LoVo (cell line): ENCODE measurements at places on chromosomes 1 and 21.

DNA sequence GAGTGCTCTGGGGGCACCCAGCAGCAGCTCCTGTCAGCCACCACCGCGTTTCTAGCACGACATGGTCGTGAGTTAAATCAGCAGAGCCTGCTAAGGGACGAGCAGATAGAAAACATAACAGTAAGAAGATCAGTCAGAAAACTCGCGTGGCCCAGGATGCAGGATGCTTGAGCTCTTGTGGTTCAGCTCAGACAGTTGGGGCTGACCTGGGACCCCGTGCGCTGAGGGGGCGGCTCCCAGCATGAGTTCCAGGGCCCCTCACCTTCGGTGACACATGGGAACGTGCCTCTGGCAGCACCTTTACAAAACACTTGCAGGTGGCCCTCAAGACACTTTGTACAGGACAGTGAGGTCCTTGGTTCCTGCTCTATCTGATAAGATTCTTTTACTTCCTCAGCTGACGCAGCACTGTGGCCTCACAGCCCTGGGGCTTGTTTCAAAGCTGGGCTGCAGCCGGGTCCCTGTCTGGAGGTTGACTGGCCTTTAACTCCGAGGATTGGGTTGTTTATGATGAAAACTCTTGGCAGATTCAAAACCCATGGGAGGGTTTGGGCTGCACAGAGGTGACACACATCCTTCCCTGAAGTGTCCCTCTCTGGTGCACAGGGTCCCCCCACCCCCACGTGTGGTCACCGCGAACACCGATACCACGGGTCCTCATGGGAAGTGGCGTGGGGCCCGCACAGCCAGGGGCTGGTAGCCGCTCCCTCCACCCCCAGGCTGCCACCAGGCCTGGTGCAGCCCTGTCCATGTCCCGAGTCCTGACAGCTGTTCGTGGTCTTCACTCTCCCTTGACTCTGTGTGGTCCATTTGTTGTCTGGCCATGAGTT lies 65.3 kb upstream of the COL6A1 start:
- DNase-seq, result no peak

DNA sequence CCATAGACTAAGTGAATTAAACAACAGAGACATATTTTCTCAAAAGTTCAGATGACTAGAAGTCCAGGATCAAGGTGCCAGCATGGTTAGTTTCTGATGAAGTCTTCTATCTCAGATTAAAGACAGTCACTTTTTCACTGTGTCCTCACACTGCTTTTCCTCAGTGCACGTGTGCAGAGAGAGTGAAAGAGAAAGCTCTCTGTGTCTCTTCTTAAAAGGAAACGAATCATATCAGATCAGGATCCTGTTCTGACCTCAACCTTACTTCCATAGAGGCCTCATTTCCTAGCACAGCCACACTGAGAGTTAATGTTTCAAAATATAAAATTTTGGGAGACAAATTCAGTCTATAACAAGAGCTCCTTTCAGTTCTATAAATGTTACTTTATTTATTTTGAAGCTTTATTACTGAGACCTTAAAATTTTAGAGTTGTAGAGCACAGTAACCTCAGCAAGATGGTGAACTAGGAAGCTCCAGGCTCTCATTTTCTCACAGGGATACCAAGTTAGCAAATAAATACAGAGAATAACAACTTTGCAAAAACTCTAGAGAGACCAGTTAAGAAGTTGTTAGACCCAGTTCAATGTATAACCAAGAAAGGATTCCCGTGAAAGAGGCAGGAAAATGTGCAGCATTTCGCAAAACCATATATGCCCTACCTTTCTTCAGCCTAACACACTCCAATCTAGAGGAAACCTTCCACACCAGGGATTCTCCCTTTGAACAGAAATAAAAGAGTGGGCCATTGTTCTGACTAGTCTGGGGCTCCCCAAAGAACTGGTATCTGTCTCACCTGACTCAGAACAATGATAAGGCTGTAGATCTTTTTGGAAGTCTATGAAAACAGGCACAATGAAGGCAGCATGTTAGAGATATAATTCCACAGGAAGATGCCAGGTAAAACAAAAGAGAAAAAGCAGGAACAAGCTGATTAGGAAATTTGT lies 372.2 kb downstream of the MRPL39 start:
- no peak for DNase-seq

- no peak for DNase-seq
These were observed at the start of gene PLEKHA6 for GRCh38 chr1:204359474-204360255. Gene PLEKHA6 (minus strand): TSS chr1:204359929. CDS start chr1:204273727, 86,202 bp downstream.

- DNase-seq, result no peak
These were observed 51.1 kb downstream of the AGPAT3 start for GRCh38 chr21:43916076-43916475.

DNA sequence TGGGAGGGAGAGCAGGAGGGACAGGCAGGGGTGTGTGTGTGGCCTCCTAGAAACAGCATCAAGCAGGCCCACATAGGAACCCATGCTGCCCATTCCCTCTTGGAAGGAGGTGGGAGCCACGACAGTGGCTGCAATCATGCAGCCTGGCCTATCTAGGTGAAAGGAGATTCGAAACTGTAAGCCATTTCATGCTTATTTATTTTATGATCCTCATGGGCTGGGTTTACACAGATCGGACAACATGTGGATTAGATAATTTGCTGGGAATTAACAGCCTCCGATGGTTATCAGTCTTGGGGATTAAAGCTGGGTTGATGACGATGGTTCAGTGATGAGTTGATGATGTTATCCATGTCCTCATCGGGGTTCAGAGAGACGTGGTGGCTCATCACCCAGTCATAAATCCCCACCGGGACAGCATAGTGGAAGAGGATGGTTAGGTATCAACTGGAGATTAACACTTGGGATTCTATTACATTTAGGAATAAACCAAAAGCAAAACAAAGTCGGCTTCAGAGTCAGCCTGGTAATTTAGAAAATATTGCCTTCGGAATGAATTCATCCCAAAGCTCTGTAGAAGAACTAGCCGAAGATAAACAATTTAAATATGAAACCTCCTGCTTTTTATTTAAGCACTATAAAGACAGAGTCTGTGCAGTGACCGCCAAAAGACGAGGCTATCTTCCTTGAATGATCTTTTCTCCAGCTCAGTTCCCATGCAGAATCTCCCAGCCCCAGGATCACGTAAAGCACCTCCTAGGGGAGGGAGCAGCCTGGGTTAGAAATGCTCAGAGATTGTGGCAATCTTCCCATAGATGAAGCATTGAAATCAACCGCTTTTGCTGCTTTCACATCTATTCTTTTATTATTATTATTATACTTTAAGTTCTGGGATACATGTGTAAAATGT lies 252.8 kb downstream of the FOXD2 start:
- no peak for DNase-seq

DNA sequence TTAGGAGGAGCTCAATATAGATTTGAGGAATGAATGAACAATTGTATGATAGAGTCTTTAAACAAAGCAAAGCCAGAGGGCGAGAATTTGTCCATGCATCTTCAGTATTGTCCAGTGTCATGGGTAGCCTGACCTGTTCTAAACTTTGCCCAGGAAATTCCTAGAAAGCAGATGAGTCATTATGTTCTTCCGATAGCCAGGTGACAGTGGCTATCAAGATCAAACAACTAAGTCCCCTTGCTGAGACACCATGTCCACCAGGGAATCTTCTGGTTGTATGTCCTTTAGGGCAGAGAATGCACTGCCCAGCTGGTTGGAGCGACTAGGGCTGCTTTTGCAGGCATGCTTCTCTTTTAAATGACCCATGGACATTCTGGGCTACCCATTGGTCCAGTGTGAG lies 1.8 kb upstream of the SLC26A9 start:
- no peak for DNase-seq

- no peak for DNase-seq
These were observed 64.5 kb upstream of the KIAA1614 start for GRCh38 chr1:180848191-180848590.

DNA sequence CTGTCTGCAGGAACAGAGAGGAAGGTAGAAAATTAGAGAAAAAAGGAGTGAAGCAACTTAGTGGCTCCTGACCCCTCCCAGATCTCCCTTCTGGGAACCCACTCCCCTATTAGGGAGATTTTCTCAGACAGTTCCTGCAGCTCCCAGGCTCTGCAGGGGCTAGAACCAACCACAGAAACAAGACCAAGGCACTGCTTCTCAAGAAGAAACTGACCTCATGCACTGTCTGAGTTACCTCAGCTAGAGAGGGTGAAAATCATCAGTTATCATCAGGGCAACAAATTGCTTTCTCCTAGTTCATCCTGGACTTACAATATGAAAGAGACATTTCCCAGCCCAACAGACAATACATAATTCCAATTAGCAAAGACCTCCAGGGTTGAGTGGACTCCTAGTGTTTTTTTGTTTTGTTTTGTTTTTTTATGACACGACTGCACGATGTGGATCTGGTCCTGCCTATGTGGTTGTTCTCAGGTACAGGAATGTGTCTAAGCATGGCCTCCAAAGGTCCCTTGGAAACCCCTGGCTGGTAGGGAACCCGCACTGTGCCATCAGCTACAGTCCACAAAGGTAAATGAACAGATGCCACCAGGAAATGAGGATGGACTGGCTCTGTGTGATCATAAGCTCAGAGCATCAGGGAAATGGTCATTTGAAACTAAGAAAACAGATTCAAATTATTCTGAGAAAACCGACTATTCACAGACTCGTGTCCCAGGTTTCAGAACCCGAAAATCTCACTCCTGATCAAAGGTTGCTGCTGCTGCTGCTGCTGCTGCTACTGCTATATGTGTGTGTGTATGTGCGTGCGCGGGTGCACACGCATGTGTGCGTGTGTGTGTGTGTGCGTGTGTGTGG lies 65.3 kb downstream of the LAMC2 start:
- no peak for DNase-seq

GRCh38 chr1:92045766-92046495 lies 16.1 kb downstream of the EPHX4 start:
- DNase-seq, result no peak

GRCh38 chr1:97553971-97554370 lies 366.9 kb downstream of the DPYD start:
- no peak for DNase-seq

DNA sequence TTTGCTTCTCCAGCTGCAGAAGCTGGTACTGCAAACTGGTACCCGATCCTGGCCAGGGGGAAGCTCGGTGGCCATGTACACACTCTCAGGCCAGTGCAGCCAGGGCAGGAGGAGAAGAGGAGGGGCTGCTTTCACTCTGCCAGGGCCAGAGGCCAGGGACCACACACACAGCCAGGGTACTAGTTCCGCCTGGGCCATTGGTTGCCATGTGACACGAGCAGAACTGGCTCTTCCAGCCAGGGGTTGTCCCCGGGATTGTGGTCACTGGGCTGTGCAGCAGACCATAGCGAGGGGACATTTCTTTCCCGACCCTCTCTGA lies 3.7 kb upstream of the SHISAL2A start:
- no peak for DNase-seq

- no peak for DNase-seq
These were observed 64.6 kb downstream of the RUNX1 start for GRCh38 chr21:34984356-34985058.

DNA sequence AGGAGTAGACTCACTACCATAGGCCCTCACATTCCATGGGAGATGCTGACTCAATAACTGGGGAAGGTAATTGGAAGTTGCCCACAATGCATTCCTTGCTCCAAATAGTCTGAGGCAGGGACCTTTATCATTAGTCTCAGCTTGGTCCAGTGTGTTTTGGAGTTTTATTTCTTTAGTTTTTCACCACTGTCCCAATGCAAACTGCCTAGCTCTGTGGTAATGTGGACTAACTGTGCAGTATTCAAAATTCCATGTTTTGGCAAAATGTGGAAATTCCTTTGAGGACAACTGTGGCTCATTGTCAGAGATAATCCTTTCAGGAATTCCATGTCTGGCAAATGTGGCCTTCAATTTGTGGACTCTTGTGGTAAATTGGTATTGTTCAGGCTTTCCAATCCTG lies 78.1 kb upstream of the PAPPA2 start:
- no peak for DNase-seq

GRCh38 chr1:12420171-12420570 lies 190.3 kb downstream of the VPS13D start:
- no peak for DNase-seq

GRCh38 chr1:206029484-206029883 lies 5.8 kb upstream of the CTSE start:
- no peak for DNase-seq

GRCh38 chr1:205232127-205232820 lies 4.5 kb downstream of the TMCC2 start:
- no peak for DNase-seq

- DNase-seq, result peak; percentile 30
These were observed 27.3 kb downstream of the EIF4G3 start for GRCh38 chr1:21149430-21149854.

DNA sequence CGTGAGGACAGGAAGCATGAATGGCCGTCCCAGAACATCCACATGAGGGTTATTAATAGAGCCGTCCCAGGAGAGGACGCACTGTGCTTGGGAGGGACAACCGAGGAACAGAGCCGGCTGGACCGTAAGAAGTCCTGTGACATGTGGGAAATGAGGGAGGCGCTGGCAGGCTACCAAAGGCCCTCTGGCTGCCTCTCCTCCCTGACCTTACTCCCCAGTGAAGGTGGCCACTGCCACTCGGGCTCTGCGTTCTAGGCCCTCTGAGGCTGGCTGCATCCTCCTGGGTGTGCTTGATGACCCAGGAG lies 15.5 kb upstream of the NPPB start:
- no peak for DNase-seq

DNA sequence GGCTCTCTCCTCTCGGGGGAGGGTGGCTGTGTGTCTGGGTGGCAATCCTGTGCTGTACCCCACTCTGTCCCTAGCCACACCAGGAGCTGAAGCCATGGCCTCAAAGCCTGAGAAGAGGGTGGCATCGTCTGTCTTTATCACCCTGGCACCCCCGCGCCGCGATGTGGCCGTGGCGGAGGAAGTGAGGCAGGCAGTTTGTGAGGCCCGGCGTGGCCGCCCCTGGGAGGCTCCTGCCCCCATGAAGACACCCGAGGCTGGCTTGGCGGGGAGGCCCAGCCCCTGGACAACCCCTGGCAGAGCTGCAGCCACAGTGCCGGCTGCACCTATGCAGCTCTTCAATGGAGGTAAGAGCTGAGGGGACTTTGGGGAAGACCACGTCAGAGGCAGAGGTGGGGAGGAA lies 6.3 kb downstream of the FBLIM1 start:
- no peak for DNase-seq
